Hepatic stellate cell (primary cell): ENCODE measurements at places on chromosomes 1 and 21.

GRCh38 chr1:156067262-156067661, 6.3 kb downstream of the RAB25 start:
- no peak for DNase-seq

DNA sequence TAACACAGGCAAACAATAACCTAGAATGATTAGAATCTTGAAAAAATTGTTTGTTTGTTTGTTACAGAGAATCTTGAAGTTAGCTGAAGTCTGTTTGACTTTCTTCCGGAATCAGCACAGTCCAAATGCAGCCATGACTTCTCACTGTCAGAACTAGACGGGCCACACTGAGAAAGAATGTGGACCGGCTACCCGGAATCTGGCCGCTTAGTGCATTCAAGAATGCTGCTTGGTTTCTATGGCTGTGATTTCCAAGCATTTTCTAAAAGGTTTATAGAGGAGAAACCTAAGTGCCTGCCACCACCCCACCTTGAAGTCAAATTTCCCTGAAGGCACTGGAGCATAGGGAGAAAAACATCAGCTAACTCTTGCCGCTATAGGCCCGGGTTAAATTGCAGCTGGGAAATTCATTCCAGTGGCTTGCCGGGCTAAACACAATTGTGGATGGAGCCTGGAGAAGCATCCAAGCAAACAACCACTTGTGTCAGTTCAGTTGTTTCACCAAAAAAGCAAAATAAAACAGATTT, 231.1 kb downstream of the DISC1 start:
- DNase-seq = no peak

- no peak for DNase-seq
Measured at GRCh38 chr21:21199342-21200102, 201.3 kb downstream of the NCAM2 start.

DNA sequence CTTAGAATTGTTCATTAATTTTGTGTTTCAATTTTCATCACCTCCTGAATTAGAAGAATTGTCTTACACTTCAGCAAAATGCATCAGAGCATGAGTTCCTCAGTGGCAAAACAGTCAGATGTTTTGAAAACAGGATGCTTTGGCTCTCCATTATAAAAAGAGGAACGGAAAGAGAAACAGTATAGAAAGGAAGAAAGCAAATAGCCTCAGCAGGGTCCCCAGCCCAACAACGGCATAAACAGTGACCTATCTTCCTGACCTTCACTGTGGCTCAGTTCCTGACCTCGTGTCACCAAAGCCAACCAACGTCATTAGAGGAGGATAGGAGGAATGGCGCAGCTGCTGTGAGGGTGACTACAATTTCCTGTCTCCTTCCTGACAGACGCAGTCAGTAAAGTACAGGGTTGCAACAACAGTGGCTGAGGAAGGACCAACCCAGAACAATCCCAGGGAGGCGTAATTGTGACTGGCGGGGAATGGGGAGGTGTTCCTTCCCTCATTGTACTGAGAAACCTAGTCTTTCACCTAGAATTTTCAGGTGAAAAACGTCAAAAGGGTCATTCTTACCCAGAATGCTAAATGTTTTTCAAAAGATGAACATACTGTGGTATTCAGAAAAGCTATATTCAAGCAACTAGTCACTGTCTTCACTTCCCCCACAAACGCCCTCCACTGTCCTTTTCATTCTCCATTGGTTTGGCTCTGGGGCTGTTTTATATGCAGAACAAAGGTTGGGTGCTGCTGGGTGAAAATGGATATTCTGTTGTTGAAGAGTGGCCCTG, 197.9 kb upstream of the SGIP1 start:
- DNase-seq = no peak

DNA sequence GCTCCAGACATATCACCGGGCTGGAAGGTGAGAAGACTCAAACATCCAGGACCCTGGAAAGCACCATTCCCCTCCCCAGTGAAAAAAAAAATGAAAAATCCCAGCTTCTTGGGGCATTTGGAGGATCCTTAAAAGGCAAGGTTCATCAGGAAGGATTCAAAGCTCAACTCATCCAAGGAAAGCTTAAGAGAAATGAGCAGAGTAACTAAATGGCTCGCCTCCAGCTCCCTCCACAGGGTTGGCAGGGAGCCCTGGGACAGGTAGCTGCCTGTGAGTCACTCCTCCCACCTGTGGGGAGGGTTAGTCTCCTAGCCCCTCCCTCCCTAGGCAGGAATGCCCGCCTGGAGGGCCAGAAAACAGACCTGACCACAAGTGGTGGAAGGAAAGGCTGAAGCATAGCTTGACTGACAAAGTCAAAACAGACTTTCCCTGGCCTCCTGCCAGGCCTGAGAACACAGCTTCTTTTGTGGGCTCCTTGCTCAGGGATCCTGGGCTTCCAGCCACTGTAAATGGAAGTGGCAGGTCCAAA, 712 bp upstream of the LAMB3 start:
- no peak for DNase-seq

GRCh38 chr1:20366056-20366462, 75.4 kb downstream of the VWA5B1 start:
- no peak for DNase-seq

DNA sequence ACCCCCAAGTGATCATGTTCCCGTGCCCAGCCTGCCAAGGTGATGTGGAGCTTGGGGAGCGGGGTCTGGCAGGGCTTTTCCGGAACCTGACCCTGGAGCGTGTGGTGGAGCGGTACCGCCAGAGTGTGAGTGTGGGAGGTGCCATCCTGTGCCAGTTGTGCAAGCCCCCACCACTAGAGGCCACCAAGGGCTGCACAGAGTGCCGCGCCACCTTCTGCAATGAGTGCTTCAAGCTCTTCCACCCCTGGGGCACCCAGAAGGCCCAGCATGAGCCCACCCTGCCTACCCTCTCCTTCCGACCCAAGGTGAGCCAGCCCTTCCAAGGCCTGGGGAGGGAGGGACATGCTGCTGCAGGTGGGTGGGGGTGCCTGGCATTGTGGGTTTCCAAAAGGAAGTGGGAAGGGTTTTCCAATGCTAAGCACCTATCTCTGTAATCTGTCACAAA, 2.3 kb downstream of the TRIM46 start:
- no peak for DNase-seq

- DNase-seq = no peak
Measured at GRCh38 chr21:41582298-41582840, 74.4 kb upstream of the TMPRSS2 start.

GRCh38 chr21:45988366-45989347, 7.1 kb downstream of the COL6A1 start:
- DNase-seq = no peak

DNA sequence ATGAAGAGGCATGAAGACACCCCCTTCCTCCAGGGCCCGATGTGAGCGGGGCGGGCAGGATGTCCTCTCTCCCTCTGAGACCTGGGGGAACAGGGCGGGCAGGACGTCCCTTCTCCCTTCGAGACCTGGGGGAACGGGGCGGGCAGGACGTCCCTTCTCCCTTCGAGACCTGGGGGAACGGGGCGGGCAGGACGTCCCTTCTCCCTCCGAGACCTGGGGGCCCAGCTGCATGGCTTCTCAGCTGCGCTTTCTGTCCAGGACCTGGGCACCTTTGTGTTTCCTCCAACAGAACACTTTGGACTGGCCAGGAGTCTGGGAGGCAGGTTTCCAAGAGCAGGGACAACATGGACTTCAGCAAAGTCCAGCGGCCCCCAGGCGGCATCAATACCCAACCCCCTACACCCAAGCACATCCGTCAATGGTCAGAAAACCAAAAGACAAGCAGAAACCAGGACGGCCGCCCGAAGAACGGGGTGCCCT, 30.8 kb upstream of the ADARB1 start:
- no peak for DNase-seq

DNA sequence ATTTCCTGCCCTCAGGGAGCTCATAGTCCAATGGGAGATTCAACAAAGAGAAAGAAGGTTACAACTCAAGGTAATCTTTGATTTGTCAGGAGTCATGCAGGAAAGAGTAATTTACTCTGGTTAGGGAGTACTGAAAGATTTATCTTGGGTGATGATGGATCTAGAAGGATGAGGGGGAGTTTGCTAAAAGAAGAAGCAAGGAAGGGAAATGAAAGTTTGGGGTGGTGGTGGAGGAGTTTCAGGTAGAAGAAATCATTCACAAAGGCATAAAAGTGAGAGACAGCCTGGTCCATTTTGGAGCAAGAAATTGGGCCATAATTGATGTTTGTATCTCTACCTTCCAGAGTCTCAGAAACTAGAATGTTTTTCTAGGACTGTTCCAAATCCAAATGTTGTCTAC, 116.7 kb downstream of the ROR1 start:
- no peak for DNase-seq

- no peak for DNase-seq
Measured at GRCh38 chr1:110318046-110318445, 21.1 kb upstream of the RBM15 start.

GRCh38 chr1:214422137-214422671, 129.2 kb downstream of the PTPN14 start:
- DNase-seq = peak; percentile 47

- DNase-seq = no peak
Measured at GRCh38 chr1:4734791-4735190, 80.4 kb downstream of the AJAP1 start.

GRCh38 chr1:21267191-21268077, 22.8 kb downstream of the ECE1 start:
- DNase-seq = no peak

DNA sequence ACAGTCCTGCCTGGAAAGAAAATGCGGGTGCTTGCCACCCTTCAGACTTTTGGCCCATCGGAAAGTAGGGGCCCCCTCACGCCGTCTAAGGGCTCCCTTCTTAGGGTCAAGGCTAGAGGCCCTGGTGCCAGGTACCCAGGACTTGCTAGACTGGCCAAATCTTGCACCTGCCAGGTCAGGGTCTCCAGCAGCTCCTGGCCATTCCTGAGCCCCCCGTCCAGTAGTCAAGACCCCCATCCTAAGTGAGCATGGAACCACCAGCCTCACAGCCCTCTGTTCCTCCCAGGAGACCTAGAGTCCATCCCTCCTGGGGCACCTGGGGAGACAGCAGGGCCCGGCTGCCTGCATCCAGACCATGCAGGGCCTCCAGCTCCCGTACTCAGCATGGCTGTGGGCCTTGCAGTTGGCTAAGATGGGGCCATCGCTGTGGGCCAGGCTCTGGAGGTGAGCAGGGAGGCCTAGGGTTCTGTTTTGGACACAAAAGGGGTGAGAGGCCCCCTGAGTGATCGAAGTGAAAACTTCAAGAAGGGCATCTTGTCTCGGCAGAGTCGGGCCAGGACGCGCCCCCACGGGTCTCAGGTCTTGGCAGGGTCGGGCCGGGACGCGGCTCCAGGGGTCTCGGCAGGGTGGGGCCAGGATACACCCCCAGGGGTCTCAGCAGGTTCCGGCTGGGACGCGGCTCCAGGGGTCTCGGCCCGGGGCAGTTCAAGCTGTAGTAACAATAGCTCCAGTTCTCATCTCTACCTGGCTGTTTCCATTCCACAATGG, 5.9 kb downstream of the FNDC10 start:
- no peak for DNase-seq

GRCh38 chr1:89610457-89611011, 22.4 kb upstream of the LRRC8C start:
- DNase-seq = no peak
